ENCODE measurements at places on chromosomes 11 and 22. TPM values are rescaled to one million over a fixed set of nuclear protein-coding genes. Genes with fewer than 3 reads are reported as not detected.

DNA sequence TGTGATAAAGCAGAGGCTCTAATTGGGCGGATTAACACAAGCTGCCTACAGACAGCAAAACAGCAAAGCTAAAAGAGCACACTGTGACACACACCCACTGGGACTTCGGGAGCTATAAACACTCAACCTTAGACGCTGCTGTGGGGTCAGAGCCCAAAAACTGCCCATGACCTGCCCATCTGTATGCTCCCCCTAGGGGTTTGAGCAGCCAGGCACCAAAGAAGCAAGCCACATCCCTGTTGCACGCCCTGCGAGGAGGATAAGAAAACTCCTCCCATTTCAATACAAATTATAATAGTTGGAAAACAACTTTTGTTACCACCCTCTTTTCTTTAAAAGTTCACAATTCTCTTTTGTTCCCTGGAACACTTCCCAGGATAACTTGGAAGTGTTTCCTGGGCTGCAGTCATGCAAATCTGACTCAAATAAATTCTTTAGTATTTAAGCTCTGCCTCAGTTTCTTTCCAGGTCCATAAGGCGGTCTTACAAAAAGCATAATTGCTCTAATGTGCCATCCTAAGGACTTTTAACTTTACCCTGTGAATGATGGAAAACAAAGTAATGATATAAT is 86.4 kb downstream of the DLG2 start:
- H3K36me3 ChIP-seq: no peaks in the 10 kb centered on the region
- DNase-seq: no peak
- no peaks in the 10 kb centered on the region for H3K4me1 ChIP-seq
- H3K27me3 ChIP-seq: no peaks in the 10 kb centered on the region
- H3K4me3 ChIP-seq: no peak overlapping the region
- no peak overlapping the region for H3K27ac ChIP-seq

- H3K36me3 ChIP-seq: no peaks in the 10 kb centered on the region
- H3K27me3 ChIP-seq: no peaks in the 10 kb centered on the region
- H3K4me1 ChIP-seq: no peaks in the 10 kb centered on the region
- no peak overlapping the region for H3K4me3 ChIP-seq
- DNase-seq: no peak
- no peak overlapping the region for H3K27ac ChIP-seq
These were observed 12.1 kb downstream of the TRPM5 start for GRCh38 chr11:2432171-2432621.

DNA sequence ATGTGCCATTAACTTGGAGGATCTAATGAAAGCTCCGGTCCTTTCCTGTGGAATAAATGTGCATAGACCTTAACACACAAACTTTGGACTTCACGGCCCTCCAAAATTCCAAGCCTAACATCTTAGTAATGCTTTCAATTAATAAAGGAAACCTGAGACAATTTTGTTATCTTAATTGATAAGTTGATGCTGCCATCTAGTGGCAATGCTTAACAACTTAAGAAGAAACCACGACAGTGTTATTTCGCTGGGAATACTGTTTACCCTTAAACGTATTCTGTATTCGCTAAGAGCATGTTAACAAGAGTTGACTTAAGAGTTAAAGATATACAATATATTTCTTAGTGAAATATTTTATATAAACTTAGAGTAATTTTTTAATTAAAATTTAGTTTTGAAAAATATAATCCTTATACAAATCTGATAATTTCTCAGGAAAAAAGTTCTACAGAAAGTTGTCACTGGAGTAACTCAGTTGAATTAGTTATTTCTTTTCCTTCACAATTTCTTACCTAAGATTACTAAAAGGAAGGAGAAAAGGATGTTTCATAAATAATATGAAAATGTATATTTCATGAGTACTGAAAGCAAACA is 35.0 kb upstream of the OR9G4 start:
- peaks cover 4% of the 10 kb centered on the region for H3K4me1 ChIP-seq
- H3K27ac ChIP-seq: no peak overlapping the region
- no peak overlapping the region for H3K4me3 ChIP-seq
- no peaks in the 10 kb centered on the region for H3K36me3 ChIP-seq
- no peaks in the 10 kb centered on the region for H3K27me3 ChIP-seq
- DNase-seq: no peak

DNA sequence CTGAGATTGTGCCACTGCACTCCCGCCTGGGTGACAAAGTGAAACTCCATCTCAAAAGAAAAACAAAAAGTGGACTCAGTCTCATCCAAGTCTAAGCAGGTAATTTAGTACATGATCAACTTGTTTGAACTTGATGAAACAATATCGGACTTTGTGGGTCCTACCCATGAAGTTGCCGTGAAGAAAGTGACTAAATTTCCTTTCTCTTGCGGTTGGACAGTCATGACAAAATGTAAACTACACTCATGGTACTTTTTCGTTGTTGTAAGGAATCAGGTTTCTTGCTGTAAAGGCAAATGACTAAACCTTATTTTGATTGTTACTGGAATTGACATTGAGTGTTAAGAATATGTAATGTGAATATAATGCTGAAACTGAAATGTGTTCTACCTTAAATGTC is 164.5 kb upstream of the PLET1 start:
- no peaks in the 10 kb centered on the region for H3K36me3 ChIP-seq
- H3K27ac ChIP-seq: no peak overlapping the region
- H3K4me1 ChIP-seq: no peaks in the 10 kb centered on the region

- no peaks in the 10 kb centered on the region for H3K4me1 ChIP-seq
- no peak for DNase-seq
- H3K27ac ChIP-seq: no peak overlapping the region
- H3K36me3 ChIP-seq: no peaks in the 10 kb centered on the region
- H3K27me3 ChIP-seq: no peaks in the 10 kb centered on the region
These were observed 92.6 kb upstream of the TP53AIP1 start for GRCh38 chr11:129035244-129035643.

GRCh38 chr11:699116-699508 is 3.5 kb downstream of the TMEM80 start:
- no peaks in the 10 kb centered on the region for H3K36me3 ChIP-seq
- H3K4me1 ChIP-seq: peaks cover 10% of the 10 kb centered on the region
- H3K4me3 ChIP-seq: no peak overlapping the region
- DNase-seq: no peak

DNA sequence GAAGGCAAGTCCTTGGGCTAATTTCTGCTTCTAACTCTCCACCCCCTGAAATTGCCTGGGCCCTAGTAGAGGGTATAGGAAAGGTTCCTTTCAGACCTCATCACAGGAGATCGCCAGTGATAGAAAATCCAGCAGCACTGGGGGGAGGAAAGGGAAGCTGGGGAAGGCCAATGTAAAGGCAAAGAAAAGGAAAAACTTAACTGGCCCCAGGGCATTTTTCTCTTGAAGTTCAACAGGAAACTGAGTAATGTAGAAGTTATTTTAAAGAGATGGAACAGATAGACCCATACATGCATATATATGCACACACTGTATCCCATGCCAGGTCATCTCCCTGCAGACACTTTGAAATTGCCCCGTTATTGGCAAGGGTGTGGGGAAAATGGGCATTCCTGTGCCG is 134.0 kb downstream of the TRIM44 start:
- H3K27me3 ChIP-seq: no peaks in the 10 kb centered on the region
- no peak overlapping the region for H3K27ac ChIP-seq
- peaks cover 9% of the 10 kb centered on the region for H3K4me1 ChIP-seq
- H3K4me3 ChIP-seq: no peak overlapping the region
- DNase-seq: no peak
- no peaks in the 10 kb centered on the region for H3K36me3 ChIP-seq

- no peak for DNase-seq
- no peak overlapping the region for H3K4me3 ChIP-seq
- H3K4me1 ChIP-seq: no peaks in the 10 kb centered on the region
- no peaks in the 10 kb centered on the region for H3K36me3 ChIP-seq
These were observed 106.7 kb upstream of the HSD17B12 start for GRCh38 chr11:43573873-43574272.

DNA sequence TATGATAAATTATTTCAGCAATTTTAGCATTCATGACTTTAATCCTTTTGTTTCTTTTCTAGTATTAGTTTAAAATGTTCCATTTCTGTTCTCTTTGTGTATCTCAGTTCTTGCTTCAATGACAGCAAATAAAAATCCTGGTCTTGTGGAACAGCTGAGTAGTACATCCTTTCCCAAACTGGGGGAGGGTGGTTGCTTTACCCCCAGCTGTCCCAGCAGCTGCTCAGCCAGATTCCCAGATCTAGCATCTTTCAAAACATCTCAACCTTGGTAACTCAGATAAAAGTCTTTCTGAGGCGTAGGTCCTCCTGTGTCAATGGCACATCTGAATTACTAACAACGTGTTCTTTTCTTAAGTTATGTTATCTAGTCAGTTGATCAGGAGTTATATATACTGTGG is 72.2 kb upstream of the GRK2 start:
- no peaks in the 10 kb centered on the region for H3K27me3 ChIP-seq
- no peaks in the 10 kb centered on the region for H3K36me3 ChIP-seq
- H3K4me3 ChIP-seq: no peak overlapping the region
- DNase-seq: no peak
- peaks cover 5% of the 10 kb centered on the region for H3K4me1 ChIP-seq

DNA sequence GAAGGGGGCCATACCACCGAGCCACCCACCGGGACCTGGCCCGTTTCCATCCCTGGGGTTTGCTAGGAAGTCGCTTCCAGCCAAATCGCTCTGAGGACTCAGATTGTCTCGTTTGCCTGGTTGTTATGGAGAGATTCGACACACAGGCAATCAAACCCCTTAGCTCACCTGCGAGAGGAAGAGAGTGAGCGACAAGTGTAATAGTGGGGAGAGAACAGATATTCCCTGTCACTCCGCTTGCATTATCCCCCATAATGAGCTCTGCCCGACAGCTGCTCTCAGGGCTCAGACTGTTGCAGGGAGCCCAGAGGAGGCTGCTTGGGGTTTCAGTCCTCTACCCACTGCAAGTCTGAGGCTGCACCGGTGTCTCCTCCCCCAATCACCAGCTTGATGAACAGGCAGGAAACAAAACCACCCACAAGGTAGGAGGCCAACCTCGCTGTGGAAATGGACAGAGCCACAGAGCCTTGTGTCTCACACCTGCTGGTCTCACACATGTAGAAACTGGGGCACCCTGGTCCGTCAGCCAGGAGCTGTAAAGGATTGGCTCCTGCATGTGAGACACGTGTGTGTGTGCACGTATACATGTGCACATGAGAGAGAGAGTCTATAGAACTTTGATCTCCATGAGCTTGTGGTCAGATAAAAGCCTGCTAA is 351.1 kb downstream of the BUD13 start:
- no peak overlapping the region for H3K4me3 ChIP-seq
- peaks cover 3% of the 10 kb centered on the region for H3K27me3 ChIP-seq
- DNase-seq: no peak
- no peak overlapping the region for H3K27ac ChIP-seq
- no peaks in the 10 kb centered on the region for H3K4me1 ChIP-seq

DNA sequence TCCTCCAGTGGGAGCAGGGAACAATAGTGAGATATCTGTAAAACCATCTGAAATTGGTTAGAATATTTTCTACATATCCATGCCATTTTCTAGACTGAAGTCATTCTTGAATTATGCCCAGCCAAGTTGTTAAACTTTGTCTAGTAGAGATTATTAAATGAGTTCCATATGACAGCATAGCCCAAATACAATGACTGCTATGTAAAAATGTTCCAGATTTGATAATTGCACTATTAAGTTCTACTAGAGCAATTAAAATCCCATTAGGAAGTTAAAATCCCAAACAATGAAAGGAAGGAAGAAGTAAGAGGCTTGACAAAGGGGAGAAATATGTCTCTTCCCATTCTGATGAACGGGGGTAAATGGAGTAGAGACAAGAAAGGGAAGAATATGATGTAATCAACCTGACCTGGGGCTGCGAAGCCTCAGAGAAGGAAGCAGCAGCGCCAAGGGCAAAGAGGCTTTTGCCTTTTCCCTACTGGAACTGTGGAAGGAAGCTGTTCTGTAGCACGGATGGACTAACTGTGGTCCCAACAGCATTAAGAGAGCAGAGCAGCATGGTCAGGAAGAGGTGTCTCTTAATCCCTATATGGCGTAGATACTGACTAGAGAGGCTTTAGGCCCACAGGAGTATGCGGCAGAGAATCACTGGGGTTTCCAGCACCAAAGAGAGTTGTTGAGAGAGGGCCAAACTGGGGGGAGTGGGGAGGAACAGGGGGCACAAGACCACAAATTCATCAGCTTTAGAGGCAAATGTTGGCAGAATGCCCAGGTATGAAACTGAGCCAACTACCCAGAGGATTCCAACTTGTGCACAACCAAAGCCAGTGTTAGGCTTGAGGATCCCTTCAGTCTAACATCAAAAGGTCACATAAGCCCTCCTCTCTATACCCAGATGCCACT is 26.7 kb downstream of the RRP8 start:
- H3K4me1 ChIP-seq: no peaks in the 10 kb centered on the region
- H3K27me3 ChIP-seq: no peaks in the 10 kb centered on the region
- H3K27ac ChIP-seq: no peak overlapping the region
- peaks cover 4% of the 10 kb centered on the region for H3K36me3 ChIP-seq

DNA sequence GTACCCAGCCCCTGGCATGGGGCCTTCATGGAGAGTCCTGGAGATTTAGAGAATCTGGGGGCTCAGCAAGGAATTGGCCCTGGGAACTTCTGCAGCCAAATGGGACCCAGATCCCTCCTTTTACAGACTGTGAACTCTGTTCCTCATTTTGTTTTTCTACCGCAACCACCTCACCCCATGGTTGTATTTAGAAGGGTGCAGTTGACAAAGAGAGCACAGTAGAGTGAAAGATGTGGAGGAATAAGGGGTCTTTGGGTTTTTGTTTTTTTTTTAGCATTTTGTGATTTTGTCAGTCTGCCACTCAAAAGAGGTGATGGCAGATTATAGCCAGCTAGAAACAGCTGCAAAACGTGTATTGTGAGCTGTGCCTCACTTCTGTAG is 1.9 kb downstream of the ZNF74 start:
- no peak overlapping the region for H3K4me3 ChIP-seq
- no peaks in the 10 kb centered on the region for H3K36me3 ChIP-seq
- peaks cover 8% of the 10 kb centered on the region for H3K4me1 ChIP-seq
- no peak overlapping the region for H3K27ac ChIP-seq

DNA sequence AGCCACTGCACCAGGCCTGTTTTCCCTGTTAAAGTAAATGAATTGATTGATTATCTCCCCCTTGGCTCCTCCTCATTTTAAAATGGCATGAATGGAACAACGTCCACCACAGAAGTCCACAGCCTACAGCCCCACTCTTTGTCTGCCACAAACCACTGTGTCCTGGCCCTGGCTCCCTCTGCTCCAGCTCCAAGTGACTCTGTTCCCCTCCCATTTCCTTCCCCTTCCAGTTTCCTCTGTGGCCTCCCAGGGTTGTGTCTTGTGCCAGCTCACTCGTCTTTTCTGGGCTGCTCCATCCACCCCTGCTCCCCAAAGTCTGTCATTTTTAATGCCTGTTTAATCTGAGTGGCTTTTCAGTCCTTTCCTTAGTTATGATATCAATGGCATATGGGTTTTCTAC is 52.4 kb upstream of the CD5 start:
- H3K27me3 ChIP-seq: no peaks in the 10 kb centered on the region
- 0 out of 2 replicates have a peak, but pooled peaks cover 2% of the 10 kb centered on the region for H3K36me3 ChIP-seq
- H3K4me3 ChIP-seq: no peak overlapping the region
- H3K4me1 ChIP-seq: no peaks in the 10 kb centered on the region
- H3K27ac ChIP-seq: no peak overlapping the region
- DNase-seq: no peak

Gene MMP27
- total RNA-seq: not detected

Gene CPT1B
- total RNA-seq: 37.0 TPM

Gene OSBPL5
- total RNA-seq: not detected

Gene C11orf42
- total RNA-seq: not detected

Gene EHF
- 0.33 TPM for total RNA-seq

Gene IFITM10
- not detected for total RNA-seq

Gene OR4C5
- total RNA-seq: not detected

Gene ARHGAP32
- total RNA-seq: 0.46 TPM

Gene CST6
- total RNA-seq: not detected

Gene KRTAP5-10
- total RNA-seq: not detected

Gene CENPM
- total RNA-seq: 84.4 TPM

Gene NR1H3
- 5.2 TPM for total RNA-seq

Gene ARHGAP42
- total RNA-seq: 4.9 TPM

Gene NXPE2
- not detected for total RNA-seq

All from GM12878 (cell line).